Stimulated activated CD8-positive, alpha-beta memory T cell treated with anti-CD3 and anti-CD28 coated beads, Interleukin-12 subunit alpha, Interleukin-12 subunit beta, amount 100 ng/mL, for 1 hour (primary cell): ENCODE measurements at places on chromosomes 6 and 20.

GRCh38 chr6:52063584-52064344, 23.6 kb downstream of the PKHD1 start:
- peak; percentile 37 for DNase-seq

GRCh38 chr6:29827579-29828470, at the start of gene HLA-G:
Gene HLA-G, plus strand, starts transcription at chr6:29827825. Its CDS starts 20 bp downstream, at chr6:29827845.
- no peak for DNase-seq

- DNase-seq, result no peak
Measured at GRCh38 chr6:153957394-153957793, 81.6 kb upstream of the OPRM1 start.

GRCh38 chr6:57173056-57173885, 1.1 kb downstream of the BAG2 start:
- DNase-seq, result no peak

- no peak for DNase-seq
Measured at GRCh38 chr6:46347669-46348068, 143.6 kb downstream of the RCAN2 start.

DNA sequence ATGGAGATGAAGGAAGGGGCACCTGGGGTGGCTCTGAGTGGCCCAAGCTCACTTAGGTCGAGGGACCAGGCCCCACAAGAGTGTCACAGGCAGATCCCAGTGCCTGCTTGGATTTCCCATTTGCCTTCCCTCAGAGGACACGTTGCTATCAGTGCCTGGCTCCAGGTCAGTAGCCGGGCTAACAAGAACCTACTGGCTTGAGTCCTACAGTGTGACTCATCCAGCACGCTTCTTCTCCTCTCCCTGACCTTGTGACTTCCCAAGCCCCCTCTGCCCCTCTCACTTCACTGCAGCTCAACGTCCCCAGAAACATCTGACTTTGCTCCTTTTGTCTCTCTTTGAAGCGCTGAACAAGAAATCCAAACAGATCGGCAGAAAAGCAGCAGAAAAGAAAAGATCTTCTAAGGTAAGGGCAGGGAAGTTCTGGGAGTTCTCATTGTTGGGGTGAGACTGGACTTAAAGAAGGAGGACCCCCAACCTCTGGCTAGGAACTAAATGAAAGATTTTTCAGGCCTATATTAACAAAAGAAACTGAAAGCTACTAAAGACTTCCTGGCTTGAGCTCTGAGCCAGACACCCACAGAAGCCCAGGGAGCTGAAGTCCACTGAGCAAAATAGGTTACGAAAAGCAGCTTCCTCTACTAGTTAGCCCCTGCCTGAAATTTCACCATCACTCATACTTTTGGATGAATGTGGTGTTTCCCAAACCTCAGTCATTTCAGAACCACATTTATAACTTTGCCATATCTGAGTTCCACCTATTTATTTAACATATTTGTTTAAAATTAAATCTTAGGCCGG, 21.5 kb downstream of the ASIP start:
- no peak for DNase-seq

DNA sequence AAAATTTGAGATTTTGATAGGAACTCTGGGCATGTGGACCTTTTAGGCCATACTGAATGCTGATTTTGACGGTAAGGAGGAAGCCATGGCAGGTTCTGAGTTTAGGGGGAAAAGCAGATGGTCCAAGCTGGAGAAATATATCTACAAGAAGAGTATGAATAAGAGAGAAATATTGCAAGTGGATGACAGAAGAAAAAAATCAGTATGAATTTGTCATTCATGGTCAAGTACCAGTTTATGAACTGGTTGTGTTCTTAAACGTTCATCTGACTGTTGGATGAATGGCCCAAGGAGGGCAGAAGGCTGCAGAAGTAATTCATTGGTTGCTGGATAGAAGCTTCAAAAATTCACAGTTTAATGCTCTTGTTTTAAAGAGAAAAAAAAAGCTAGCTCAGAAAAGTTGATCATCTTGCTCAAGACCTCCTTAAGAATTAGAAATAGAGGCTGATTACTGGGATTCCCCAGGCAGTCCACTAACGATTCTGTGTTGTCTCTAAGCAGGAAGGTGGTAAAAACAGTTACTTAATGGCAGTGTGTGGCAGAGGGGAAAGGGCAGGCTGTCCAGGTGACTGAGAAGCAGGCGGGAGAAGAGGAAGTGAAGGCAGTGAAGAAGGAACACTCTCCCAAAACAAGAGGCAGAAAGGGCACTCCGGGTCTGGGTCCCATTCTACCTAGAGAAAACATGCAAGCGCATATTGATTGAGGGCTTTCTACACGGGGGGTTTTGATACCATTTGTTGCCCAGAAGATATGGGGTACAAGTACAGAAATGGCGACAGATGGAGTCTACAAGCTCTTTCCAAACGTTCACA, 2.0 kb upstream of the DUSP22 start:
- no peak for DNase-seq

DNA sequence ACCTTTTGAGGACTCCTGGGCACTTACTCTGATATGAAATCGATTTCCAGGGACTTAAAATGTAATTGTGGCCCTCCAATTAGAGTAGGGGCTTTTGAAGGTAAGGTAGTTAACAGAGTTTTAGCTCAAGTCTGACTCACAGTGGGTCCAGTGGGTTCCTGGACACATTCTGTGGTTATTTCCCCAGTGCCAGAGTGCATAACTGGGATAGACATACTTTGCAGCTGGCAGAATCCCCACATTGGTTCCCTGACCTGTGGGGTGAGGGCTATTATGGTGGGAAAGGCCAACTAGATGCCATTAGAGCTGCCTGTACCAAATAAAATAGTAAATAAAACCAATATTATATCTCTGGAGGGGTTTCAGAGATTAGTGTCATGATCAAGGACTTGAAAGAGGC, 243.8 kb upstream of the EPHA7 start:
- no peak for DNase-seq

DNA sequence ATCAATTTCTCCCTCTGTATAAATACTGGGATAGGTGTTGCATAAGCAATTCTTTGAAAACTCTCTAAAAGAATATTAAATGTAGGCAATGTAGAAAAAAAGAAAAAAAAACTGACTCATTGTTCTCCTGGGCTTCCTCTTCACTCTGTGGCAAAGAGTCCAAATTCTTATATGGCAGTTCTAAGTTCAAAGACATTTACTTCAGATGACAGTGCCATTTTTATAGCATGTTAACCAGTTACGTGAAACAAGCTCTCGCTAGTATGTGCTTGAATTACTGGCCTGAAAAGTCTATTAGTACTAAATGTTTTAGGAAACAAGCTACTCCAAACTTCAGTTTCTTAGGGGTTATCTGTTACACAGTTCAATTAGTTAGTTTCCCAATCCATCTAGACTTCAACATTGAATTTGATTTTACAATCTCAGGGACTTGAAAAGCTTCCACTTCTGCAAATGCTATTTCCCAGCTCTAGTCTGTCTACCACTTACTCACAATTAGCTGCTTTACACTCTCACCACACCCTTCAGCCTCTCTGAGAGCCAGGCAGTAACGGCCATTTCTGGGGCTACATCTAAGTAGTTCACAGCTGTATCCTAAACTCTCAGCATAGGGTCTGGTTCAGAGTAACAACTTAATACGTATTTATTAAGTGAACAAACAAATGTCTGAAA, 100.4 kb downstream of the OGFRL1 start:
- no peak for DNase-seq

DNA sequence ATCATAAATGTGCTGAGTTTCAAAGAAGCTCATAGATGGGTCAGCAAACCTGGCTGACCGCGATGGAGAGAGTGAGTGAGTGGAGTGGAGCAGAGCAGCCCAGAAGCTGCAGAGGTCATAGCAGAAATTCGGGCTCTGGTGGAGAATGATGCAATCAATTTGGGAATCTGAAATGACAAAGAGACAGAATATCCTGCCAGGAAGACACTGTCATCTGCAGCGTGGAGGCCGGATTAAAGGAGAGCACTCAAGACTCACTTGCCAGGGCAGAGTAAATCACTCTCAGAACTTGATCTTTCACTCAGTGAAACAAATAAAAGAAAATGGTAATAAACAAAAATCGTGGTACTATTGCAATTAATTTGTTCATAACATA, 109.6 kb upstream of the RREB1 start:
- no peak for DNase-seq

- no peak for DNase-seq
Measured at GRCh38 chr6:16700202-16700915, 60.9 kb downstream of the ATXN1 start.

DNA sequence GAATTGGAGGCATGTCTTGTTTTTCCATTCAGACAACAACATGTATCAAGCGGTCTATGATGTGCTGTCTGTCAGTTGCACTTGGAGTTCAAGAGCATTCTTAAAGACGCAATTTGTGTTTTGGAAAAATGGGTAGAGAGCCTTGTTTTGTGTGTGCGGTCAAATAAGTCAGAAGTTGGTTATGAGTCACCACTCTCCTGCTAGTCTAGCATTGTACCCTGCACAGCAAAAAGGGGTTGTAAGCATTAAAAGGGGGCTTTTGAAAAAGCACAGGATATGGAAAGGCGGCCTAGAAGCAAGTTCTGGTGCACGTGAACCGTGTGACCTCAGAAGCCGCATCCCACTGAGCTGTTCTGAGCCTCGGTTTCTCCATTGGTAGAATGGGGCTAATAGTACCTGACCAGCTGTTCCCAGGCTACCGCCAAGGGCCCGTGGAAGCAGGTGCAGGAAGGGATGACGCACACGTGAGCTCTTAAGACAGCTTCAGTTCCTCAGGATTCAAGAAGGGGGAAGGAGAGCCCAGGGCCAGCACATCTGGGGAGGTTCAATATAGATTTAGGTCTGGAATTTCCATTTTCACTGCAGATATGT, 61.6 kb upstream of the SNX9 start:
- peak; percentile 23 for DNase-seq

GRCh38 chr20:49635166-49635565, 67.2 kb upstream of the PTGIS start:
- DNase-seq, result no peak

GRCh38 chr20:43530321-43531090, 23.0 kb downstream of the L3MBTL1 start:
- DNase-seq, result no peak

- DNase-seq, result no peak
Measured at GRCh38 chr6:167141667-167142432, 15.9 kb downstream of the GPR31 start.

- DNase-seq, result no peak
Measured at GRCh38 chr6:106084106-106084988, 1.8 kb upstream of the PRDM1 start.

GRCh38 chr6:8110725-8111124, 8.4 kb upstream of the EEF1E1 start:
- DNase-seq, result no peak

- no peak for DNase-seq
Measured at GRCh38 chr20:41379551-41379950, 12.9 kb upstream of the EMILIN3 start.

DNA sequence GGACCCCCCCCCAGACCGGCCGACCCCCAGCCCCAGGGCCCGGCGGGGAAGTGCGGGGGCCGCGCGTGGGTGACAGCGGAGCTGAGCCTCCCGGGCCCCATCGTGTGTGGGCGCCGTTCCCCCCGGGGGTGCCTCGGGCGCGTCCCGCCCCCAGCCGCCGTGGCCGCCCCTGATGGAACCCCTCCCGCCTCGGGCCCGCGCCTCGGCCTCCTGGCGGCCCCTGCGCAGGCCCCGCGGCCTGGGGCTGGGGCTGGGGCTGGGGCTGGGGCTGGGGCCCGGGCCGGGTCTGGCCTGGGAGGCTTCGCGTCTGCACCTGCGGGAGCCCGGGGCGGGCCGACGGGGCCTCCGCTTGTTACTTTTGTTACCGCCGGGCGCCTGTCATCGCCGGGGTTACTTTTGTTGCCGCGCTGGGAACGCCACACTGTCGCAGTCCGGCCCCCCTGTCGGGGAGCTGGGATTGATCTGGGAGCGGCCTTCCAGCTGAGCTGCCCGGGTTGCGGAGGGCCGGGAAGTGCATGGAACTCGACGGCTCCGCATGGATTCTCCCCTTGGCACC, 598 bp downstream of the OGFR start:
- no peak for DNase-seq

GRCh38 chr6:38588631-38589366, 50.9 kb downstream of the BTBD9 start:
- DNase-seq, result no peak

GRCh38 chr6:84074988-84075781, 41.6 kb downstream of the MRAP2 start:
- no peak for DNase-seq

DNA sequence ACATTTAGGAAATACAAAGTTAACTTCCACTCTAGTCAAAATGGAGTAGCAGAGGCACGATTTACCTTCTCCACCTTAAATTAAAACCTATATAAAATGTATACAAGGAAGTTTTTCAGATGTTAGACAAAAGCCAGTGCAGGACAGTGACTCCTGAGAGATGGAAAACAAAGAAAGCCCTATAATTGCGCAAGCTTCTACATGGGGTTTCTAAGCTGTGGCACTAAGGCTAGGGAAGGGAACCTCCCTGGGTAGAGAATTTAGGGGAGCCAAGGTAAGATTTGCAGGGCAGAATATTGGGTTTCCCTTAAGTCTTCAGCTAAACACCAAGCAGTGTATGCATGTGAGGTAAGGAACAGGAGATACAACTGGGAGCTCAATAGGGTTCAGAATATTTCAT, 18.5 kb upstream of the ZC3H12D start:
- DNase-seq, result no peak

DNA sequence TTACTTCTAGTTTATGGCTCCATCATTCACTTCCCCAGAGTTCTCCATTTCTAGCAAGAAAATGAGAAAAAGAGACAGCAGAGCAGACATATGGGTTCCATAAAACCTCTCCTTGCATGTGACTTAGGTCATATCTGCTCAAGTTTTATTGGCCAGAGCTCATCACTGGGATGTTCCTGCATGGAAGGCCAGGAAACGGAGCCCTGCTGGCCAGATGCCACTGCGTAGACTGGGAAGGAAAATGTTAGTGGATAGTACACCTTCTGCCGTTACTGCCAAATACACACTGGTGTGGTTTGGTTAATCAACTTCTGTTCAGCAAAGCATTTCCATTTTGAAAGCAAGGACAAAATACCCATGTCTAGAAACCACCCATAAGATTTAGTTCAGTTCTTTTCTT, 220.6 kb upstream of the TSHZ2 start:
- DNase-seq, result no peak

DNA sequence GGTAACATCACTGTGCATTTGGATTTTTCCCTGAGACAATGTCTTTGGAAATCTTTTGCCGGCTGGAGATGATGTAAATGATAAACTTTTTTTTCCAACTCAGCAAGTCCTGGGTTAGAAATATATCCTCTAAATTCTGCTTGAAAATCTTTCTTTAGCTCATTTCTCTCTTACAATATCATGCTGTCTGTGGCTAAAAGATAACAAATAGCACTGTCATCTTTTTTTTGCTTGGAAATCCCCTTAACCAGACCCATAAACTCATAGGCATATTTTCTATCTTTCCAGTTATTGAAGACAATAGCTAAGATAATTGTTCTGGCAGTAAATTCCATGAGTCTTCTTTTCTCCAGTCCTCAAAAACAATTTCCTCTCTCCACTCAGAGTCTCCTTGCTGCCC, 481.5 kb downstream of the NKAIN2 start:
- no peak for DNase-seq

DNA sequence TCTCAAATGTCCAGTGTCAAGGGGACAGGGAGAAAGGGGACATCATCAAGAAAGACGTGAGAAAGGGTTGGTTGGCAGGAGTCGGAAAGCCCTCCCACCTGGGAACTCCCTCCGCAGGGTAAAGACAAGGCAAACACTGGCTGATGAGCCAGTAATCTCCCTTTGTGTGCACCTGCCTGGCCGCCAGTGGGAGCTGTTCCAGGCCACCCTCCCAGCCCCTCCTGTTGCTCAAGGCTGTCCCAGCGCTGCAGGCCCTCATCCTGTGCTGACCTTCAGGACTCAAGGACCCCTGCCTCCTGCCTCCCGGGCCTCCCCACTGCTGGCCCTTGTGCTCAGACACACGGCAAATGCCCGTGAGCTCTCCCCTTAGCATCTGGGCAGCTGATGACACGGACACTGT, 7.4 kb downstream of the FRMD1 start:
- DNase-seq, result no peak
